ENCODE measurements at places on chromosomes 4 and X.
A peak's percentile ranks its signal among the peaks of the same experiment; 100 is the strongest.

DNA sequence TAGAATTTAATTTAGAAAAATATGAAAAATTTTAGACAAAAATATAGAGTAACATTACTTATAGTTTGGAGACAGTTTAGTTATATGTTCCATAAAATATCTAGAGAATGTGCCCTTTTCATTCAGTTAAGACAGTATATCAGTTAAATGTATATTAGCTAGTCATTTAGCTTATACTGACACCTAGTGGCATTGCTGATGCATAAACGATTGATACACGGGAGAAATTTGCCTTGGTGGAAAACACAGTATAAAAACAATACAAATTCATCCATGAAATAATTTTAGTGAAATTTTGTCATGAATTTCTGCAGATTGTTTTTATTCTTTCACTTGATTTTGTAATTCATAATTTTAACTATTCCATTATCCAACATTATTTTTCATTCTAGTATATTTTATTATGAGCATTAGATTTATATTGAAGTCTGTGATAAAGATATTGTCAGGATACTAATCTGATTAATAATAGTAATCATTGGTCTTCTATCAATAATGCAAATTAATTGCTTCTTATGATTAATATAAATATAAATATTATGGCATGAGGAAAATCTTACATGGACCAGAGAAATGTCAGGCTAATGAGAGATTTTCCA is 219.0 kb downstream of the TLL1 start:
- no peak for DNase-seq

GRCh38 chr4:86558258-86558657 is 35.9 kb upstream of the PTPN13 start:
- no peak for DNase-seq

- no peak for DNase-seq
These were observed 118.5 kb downstream of the PLS3 start for GRCh38 chrX:115679460-115679859.

DNA sequence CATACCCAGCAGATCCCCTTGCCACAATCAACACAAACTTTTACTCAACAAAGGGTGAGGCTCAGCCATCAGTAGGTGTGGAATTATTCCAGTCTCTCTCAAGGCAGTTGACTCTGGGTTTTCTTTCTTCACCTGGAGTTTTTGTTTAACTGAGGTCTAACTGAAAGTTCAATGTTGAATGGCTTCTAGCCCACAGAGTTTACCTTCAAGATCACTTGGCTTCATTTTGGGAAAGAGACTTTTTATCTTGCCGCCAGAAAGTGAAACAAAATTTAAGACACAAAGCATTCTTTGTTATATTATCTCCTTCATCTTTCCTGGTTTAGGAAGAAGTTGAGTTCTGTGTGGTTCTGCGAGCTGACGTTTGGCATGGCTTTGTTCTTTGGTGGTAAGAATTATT is 83.8 kb upstream of the RASGEF1B start:
- DNase-seq, result no peak

GRCh38 chrX:119943185-119943988 is at the start of gene NKAP:
TSS of gene NKAP (minus strand) at chrX:119943751. CDS start at chrX:119943605, 146 bp downstream.
- peak; percentile 25 for DNase-seq

DNA sequence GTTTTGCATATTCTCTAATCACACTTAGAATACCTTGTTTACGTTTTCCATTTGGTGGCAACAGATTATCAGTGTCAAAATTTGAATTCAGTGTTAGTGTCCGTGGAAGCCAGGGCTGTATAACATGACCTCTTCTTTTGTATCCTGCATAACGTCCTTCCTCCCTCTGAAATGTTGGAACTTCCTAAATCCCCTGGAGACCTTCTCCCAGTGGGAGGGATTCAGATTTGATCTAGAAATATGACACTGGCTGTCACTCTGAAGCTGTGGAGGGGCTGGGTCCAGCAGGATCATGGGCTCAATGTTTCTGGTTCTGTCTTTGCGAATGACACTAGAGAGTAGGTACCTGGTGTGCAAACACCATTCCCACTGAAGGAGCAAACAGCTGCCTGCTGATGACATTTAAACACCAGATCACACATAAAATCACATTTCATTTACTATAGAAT is 850 bp upstream of the CXCL3 start:
- no peak for DNase-seq

DNA sequence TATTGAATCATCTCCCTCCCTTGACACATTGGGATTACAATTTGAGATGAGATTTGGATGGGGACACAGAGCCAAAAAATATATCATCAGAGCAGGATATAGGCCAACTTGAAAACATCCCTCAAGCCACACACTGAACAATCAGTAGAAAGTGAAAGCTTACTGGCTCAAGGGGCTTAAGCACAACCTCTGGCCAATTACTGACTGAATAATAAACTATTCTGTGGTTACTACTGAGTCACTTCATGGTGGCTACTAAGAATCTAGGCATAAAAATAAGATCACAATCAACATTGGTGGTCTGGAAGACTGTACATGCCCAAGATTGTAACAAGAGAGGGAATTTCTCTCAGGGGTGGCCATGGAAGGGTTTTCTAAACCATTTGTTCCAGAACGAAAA is 27.4 kb upstream of the GPR174 start:
- DNase-seq, result no peak

- no peak for DNase-seq
These were observed 5.4 kb upstream of the PRICKLE3 start for GRCh38 chrX:49191574-49192011.
